ENCODE measurements at places on chromosomes 6 and 20.

GRCh38 chr6:10587656-10588406 lies 66.7 kb downstream of the GCNT2 start:
- DNase-seq: no peak

DNA sequence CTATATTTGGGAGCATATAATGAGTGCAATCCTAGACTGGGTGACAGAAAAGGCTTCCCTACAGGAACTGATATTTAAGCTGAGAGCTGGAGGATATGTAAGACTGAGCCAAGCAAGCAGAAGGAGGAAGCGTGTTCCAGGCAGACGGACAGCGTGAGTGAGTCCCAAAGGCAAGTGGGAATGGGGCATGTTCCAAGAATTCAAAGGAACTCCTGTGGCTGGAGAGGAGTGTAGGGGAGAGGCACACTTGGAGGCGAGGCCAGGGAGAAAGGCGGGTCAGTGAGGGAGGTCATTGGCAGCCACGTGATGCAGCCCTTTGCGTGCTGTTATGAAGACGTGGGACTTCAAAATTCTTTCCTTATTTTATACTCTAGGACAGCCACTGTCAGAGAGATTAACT lies 27.9 kb upstream of the SGK1 start:
- no peak for DNase-seq

GRCh38 chr6:130610303-130610702 lies 216.9 kb upstream of the SMLR1 start:
- DNase-seq: no peak

DNA sequence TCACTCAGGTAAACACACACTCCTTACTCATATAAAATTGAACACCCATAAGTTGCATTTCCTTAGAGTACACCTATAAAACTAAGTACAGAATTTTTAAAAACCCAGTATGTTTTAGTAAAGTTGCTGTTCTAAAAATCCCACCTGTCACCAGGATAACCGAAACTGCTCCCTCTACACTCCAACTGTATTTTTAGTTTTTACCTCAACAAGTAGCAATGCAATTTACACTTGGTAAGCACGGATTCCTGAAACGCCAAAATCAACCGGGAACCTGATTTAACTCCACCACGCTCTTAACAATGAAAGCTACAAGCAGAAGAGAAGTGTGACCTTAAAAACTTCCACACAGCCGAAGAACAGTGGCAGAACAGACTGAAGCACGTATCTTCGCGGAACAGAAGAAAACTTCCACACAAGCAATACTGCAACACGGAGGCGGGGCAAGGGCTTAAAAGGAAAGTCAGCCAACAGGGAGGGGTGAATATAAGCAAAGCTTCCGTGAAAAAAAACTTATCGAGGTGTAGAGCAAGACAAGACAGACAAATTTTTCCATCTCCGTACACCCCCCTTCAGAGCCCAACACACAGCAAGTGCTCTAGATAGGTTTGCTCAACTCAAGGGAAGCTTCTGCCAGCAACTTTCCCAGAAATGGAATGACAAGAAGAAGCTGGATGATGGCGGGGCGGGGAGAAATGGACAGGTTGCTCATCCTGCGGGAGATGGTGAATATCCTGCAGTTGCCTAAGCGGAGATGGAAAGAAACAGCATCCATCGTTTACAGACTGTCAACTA lies 1.4 kb downstream of the STAU1 start:
- peak; percentile 68 for DNase-seq

- no peak for DNase-seq
These were observed 67.9 kb upstream of the DOK5 start for GRCh38 chr20:54407459-54407858.

GRCh38 chr6:104519566-104519965 lies 340.2 kb downstream of the HACE1 start:
- DNase-seq: no peak
